Kidney capillary endothelial cell (primary cell): ENCODE measurements at places on chromosomes 1 and 21.
A peak's percentile ranks its signal among the peaks of the same experiment; 100 is the strongest.

GRCh38 chr1:204368996-204369726 is 9.4 kb upstream of the PLEKHA6 start:
- DNase-seq: no peak

- DNase-seq: no peak
Observed at GRCh38 chr1:33715195-33715811, 148.6 kb upstream of the HMGB4 start.

GRCh38 chr1:4797016-4797410 is 142.6 kb downstream of the AJAP1 start:
- DNase-seq: no peak

GRCh38 chr1:212228591-212229119 is 56.6 kb upstream of the PPP2R5A start:
- no peak for DNase-seq

DNA sequence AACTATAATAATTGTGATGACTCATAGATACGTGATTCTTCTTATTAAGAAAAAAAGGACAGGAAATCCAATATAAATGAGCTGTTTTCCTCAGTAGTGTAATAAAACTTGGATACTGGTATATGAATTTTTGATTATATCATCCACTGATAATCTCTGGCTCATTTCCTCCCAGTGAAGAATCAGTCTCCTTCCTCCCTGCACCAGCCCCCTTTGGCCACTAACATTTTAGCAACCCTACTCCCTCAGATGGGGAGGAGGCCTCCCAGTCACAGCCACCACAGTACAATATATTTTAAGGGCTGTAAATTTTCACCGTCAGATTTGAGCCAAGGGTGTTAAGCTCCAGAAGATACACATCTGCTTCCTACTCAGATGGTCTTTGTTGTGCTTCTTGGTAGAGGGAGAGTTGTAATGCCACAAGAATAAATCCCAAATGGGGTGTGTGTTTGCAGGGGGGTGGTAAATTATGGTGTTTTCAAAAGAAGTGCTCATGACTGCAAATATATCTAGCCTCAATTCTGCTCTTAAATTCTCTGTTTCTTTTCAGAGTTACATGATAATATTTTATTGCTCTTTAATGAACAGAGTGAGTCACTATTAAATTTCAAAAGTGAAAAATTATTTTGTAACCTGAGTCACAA is 153.5 kb downstream of the HLX start:
- DNase-seq: peak; percentile 81

DNA sequence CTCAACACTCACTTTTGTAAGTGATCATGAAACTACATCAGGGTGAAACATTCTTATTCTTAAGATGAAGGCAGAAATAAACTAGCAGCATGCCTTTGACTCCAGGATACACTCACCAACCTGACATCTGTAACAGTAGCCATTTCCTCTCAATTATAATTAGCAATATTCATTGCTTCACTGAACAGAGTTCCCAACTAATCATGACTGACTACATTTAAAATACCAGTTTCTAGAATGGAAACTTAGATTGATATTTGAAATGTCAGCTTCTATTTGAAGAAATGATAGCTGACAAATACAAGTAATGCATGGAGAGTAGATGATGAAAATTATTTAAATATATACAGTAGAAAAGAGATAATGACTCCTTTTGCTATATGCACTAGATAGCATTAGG is 1023.8 kb downstream of the MRPL39 start:
- no peak for DNase-seq

- DNase-seq: no peak
Observed at GRCh38 chr21:41374867-41375533, 13.2 kb downstream of the MX2 start.

- no peak for DNase-seq
Observed at GRCh38 chr1:245717611-245718010, 562.8 kb downstream of the KIF26B start.

DNA sequence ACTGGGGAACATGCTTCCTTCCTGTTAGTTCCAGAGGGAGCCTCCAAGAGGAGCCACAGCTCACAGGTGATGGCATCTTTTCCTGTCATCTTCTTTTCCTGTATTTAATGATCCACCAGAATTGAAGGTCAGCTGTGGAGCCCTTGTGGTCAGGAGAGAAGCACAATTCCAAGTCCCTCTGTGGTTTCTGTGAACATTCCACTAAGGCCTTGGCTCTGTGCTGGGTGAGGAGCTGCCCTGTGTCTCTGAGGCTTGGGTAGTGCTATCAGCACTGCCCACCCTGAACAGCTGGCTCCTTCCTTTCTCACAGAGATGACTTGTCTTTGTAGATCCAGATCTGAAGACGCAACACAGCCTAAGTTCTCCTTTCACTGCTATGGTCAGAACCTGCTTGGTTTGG is 141.9 kb upstream of the MAP1LC3C start:
- DNase-seq: no peak

DNA sequence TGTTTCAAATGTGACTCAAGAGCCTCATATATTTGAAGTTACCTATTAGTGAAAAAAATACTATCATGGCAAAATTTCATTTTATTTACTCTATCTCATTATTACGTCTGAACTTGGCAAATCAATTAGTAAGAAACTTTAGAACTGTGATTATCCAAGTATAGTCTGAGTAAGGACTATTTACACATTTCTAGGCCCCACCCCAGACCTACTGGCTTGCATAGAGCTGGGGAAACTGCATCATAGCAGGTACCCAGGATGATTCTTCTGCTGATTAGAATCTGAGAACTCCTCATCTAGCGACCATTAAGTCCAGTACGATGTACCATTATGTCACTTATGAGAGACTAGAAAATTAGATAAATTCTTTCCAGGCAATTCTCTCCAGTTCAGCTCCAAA is 20.1 kb downstream of the MCOLN3 start:
- no peak for DNase-seq

DNA sequence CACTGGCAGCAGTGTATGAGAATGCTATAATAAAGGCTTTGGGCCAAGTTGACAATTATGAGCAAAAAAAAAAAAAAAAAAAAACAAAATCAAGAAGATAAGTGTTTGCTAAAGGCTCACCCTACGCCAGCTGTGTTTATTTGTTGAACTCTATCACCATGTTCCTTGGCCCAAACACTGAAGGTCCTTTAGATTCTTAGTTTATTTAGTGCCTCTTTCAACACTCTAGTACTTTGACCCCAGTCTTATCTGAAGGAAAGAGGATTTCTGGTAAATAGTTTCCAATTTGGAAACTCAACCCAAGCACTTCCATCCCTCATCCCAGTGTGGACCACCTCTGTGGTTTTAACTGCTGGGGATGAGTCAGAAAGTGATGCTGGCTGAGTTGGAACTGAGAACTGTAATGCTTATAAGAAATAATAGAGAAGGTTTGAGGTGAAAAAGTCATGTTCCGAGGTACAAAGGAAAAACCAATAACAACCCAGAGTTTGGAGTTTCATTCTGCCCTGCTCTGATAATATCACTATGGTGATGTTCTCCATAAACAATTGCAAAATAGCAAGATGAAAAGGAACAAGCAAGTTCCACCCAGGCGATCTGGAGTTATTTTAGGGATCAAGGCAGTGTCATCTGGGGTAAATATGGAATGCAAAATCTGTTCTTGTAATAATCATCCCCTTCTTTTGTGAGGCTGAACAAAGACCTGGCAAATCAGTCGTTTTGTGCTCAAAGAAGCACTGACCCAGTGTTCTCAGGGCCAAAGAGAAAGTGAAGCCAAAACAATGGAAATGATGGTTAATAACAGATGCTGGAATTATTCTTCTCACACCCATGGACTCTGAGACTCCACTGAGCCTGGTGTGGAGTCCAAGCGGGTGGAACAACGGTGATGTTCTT is 19.7 kb upstream of the CAPZB start:
- no peak for DNase-seq

GRCh38 chr1:62177621-62178020 is 17.0 kb upstream of the L1TD1 start:
- DNase-seq: no peak

GRCh38 chr1:229948438-229948837 is 118.6 kb upstream of the GALNT2 start:
- no peak for DNase-seq

DNA sequence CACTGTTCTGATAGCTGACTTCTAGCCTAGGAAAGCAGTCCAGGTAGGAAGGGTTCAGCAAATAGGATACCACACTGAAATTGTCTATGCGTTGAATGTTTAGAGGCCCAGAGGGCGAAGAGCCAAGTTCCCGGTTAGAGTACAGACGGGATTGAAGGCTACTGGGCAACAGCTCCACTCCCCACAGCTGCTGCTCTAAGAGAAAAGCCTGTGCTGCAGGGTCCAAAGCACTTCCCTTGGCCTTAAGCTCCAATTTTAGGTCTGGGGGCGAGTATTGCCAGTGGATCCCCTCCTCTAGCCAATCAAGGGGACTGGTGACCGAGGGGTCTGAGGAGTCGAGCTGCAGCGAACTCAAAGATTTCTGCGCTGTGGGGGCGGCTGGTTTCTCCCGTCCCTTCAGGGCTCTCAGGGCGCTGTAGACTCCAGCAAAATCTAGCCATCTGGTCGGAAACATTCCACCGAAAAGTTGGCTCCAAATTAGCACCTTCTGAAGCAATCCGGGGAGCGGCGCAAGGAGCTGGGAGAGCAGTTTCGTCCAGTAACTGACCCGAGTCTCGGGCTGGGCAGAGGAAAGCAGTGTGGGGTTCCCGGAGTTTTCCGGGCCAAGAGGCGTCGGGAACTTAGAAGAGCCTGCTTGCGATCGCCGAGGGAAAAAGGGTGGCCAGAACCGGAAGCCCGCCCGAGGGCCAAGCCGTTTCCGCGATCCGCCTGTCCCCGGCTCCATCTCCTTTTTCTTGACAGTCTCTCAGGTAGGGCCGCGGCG is 748 bp downstream of the PPP1R15B start:
- no peak for DNase-seq

GRCh38 chr1:17425806-17426600 is 13.5 kb downstream of the RCC2 start:
- no peak for DNase-seq

DNA sequence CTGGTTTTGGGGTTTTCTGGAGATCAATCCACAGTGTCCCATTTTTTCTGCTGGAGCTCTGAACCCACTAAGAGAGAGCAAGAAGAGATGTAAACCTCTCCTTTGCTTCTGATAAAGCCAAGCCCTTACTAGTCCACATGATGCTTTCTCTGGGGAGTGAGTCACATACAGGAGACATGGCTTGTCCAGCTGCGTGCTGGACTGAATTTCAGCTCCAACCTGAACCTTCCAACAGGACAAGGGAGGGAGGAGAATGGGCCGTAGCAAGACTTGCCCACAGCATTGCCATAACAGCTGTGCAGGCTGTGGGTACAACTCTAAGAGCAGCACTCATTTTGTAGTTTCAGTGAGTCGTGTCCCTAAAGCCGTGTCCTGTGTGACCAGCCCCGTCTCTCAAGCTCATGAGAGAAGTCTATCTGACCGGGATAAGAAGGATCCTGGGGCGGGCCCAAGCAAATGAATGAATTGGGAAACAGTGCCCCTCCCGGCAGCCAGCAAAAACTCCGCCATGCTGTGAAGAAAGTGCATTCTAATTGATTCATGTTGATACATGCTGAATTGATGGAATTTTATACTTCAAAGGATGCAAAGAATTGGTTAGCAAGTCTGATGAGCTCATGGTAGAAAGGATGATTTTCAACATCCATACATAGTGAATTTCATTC is 195.2 kb downstream of the GABPA start:
- no peak for DNase-seq

GRCh38 chr21:42466700-42467099 is 29.3 kb downstream of the RSPH1 start:
- no peak for DNase-seq

DNA sequence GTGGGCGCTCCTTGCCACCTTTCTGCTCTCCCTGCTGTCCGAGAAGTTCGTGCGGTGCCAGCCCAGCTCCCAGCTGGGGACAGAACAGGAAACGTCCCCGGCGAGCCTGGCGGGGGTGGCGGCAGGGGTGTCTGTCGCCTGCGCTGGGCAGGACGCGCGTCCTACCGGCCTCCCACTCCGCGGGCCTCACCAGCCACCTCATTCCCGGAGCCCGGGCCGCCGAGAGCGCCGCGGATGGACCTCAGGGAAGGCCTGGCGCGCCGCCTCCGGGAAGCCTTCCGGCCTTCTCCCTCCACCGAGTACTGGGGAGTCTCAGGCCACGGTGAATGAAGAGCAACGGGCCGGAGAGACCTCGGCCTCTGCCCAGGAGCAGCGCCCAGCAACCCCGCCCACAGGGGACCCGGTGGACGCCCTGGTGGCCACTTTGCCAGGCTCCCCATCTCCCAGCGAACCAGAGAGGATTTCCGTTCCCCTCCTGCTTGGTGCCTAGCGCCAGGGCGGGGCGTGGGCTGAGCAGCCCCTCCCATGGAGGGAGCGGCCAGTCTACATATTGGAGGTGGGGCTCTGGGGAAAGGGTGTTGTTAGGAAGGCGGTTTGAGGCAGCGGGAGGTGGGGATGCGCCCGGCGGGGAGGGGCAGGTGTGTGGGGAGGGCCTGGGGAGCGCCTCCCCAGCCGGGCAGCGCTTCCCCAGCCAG is 9.5 kb upstream of the TNFRSF14 start:
- peak; percentile 75 for DNase-seq

- DNase-seq: no peak
Observed at GRCh38 chr1:917466-918091, 6.1 kb upstream of the SAMD11 start.

DNA sequence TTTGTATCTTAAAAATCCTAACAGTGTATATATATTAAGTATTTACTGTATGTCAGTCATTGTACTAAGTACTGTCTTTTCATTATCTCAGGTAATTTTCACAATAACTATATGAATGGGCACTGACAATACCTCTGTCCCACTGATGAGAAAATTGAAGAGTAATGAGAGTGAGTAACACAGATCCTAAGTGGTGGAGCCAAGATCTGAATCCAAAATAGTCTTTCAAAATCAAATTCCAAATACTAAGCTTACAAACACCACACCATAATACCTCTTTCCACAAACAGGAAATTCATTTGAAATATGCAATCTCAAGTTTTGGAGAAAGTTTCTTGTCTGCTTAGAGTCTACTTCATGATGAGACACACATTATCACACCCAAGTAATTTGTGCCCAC is 105.9 kb upstream of the EDEM3 start:
- DNase-seq: no peak

GRCh38 chr1:212214325-212214724 is 70.9 kb upstream of the PPP2R5A start:
- no peak for DNase-seq

- DNase-seq: no peak
Observed at GRCh38 chr21:45055861-45056260, 18.5 kb upstream of the ADARB1 start.

GRCh38 chr1:33349778-33350610 is 29.1 kb upstream of the A3GALT2 start:
- peak; percentile 85 for DNase-seq

GRCh38 chr1:168468042-168468809 is 75.6 kb downstream of the XCL2 start:
- DNase-seq: no peak

- no peak for DNase-seq
Observed at GRCh38 chr1:66690666-66691381, 61.4 kb upstream of the DYNLT5 start.
